ENCODE measurements at places on chromosomes 1 and 21.

GRCh38 chr1:101128211-101128727 lies 102.7 kb upstream of the DPH5 start:
- peak; percentile 47 for DNase-seq
- H3K36me3 ChIP-seq = peaks cover 15% of the 10 kb centered on the region
- peak overlapping the region; percentile 58 for H3K4me3 ChIP-seq
- H3K27me3 ChIP-seq = no peaks in the 10 kb centered on the region
- H3K27ac ChIP-seq = peak overlapping the region; percentile 81

- DNase-seq = no peak
- H3K27ac ChIP-seq = no peak overlapping the region
- H3K27me3 ChIP-seq = no peaks in the 10 kb centered on the region
- peaks cover 11% of the 10 kb centered on the region for H3K36me3 ChIP-seq
Observed at GRCh38 chr1:1539310-1540089, 924 bp downstream of the TMEM240 start.

GRCh38 chr1:244224487-244225430 lies 173.7 kb downstream of the ZBTB18 start:
- H3K27me3 ChIP-seq = peaks cover 2% of the 10 kb centered on the region
- DNase-seq = no peak
- H3K36me3 ChIP-seq = no peaks in the 10 kb centered on the region
- no peak overlapping the region for H3K27ac ChIP-seq
- no peak overlapping the region for H3K4me3 ChIP-seq

DNA sequence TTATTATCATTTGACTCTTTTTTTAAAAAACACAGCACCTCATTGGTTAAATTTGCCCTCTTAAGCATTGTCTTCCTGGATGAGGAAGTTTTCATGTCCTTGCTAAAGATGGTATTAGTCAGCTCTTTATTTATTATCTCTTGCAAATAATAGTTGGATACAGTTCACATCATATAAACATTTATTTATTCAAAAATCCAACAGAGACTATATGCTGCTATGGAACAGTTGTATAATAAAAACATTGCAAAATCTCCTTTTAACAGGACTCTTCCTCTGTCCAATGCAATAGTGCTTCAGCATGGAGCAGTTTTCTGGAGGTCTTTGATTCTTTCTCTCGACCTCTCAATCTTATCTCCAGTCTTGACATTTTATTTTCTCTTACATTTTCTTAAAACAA lies 49.5 kb upstream of the VCAM1 start:
- no peaks in the 10 kb centered on the region for H3K36me3 ChIP-seq
- no peak overlapping the region for H3K4me3 ChIP-seq
- DNase-seq = no peak
- no peak overlapping the region for H3K27ac ChIP-seq

All from activated CD8-positive, alpha-beta T cell treated with anti-CD3 and anti-CD28 coated beads, Interleukin-2, amount 10 ng/mL, durations not matched to agents 7 days and 5 days (primary cell).